Activated naive CD4-positive, alpha-beta T cell (primary cell): ENCODE measurements at places on chromosomes 3 and 15.
A peak's percentile ranks its signal among the peaks of the same experiment; 100 is the strongest.

GRCh38 chr3:9408061-9408460 lies 10.6 kb downstream of the SETD5 start:
- DNase-seq = no peak

DNA sequence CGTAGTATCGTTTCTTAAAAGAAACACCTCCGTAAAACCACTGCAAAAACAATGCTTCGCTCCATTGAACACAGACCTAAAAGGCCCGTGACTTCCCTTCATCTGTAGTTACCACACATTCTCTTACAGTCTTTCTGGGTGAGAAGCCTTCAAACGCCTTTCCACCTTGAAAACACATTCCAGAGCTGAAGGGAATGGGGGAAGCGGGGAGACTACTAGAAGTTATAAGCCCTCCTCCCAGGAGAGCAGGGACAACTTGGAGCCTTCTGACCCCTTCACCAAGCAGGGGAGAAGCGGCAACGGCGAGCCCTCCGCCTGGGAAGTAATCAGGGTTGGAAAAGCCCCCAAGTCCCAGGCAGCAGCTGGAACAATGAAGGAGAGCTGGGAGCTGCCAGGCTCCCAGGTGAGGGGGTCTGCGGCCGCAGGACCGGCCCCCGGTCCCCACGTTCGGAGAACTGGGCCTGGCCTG lies 461 bp downstream of the SECISBP2L start:
- DNase-seq = no peak

DNA sequence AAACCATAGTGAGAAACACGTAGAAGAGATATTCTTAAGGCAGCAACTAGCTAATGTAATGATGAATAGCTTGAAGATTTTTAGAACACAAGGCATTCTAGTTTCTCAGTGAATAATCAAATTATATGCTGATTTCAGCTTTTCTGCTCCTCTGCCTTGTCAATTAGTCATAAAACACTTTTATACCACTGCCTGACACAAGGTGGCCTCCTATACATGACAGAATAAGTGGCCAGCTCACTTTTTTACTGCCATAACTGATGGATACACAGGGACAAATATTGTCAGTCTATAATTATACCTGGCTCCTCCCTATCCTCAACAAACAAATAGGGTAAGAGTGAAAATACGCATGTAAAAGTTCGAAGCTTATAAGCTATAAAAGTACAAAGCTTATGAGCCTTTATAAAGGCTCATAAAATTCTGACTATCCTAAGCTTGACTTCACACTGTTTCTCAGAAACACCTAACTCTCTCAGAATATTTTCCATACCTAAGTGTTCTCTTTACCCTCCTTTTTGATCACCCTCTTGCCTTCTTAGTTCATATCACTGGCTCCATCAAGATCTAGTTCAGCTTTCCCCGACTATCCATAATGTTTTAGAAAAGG lies 81.6 kb downstream of the HERC1 start:
- no peak for DNase-seq

DNA sequence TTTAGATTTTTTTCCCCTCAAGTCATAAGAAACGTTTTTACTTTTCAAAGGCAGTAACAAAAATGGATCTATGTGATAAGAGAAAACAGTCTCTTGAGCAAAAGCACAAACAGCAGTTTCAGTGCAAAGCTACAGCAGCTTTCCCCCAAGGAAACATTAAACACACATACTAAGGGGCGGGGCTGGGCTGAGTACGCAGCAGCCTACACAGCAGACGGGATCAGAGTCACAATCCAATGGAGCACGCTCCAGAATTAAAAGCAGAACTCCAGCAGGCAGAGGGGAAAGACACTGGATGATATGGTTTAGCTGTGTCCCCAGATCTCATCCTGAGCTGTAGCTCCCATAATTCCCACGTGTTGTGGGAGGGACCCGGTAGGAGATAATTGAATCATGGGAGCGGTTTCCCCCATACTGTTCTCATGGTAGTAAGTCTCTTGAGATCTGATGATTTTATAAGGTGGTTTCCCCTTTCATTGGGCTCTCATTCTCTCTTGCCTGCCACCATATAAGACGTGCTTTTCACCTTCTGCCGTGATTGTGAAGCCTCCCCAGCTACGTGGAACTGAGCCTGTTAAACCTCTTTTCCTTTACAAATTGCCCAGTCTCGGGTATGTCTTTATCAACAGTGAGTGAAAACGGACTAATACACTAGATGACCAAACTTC lies 116.2 kb upstream of the SLCO3A1 start:
- DNase-seq = no peak

GRCh38 chr3:149299938-149300801 lies 33.3 kb downstream of the TM4SF18 start:
- DNase-seq = no peak

GRCh38 chr15:78077053-78077870 lies at the start of gene TBC1D2B:
Gene TBC1D2B (minus strand): TSS chr15:78077711. CDS start chr15:78077652, 59 bp downstream.
- peak; percentile 31 for DNase-seq

DNA sequence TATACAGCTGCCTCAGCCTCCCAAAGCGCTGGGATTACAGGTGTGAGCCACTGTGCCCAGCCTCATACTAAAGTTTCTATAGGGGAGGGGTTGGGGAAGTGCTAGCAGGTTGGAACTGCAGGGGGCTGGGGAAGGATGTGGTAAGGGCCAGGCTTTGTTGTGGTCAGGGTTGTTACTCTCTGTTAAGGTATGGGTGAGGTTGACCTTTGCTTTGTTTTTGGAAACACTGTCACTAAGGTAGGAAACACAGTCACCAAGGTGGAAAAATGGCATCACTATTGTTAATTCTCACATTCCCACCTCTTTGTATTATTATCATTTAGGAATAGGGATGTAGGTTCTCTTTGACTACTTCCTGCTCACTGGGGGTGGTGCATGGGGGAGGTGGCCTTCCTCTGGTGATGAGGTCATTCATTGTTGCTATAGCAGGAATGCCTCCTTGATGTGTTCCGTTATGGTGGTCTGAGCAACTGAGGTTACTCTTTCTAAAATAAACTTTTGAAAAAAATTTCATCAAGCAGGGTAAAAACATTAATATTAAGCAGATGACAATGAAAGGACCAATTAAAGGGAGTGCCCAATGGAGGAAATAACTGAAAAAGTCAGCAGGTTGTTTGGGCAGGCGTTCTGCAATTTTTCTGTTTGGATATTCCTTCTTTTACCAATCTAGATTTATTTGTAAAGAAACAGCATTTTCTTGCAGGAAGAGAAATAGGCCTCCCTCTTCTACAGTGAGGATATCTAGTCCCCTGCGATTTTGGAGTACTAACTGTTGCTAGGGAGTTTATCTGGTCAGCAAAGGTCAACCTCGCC lies 150.5 kb downstream of the WDR76 start:
- DNase-seq = no peak

GRCh38 chr15:81156324-81156723 lies 22.3 kb downstream of the CFAP161 start:
- DNase-seq = no peak

DNA sequence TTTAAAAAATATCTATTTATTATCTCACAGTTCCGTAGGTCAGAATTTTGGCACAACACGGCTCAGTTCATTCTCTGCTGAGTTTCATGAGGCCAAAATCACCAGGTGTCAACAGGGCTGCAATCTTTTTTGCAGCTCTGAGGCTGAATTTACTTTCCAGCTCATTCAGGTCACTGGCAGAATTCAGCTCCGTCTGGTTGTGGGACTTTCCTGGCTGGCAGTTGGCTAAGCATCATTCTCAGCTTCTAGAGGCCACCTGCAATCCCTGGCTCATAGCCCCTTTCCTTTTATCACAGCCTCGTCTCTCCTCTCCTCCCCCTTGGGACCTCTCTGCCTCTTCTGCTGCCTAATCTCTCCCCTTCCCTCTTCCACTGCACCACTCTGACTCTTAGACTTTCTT lies 174.0 kb upstream of the WNT5A start:
- no peak for DNase-seq

- DNase-seq = no peak
These were observed 13.3 kb upstream of the GREM1 start for GRCh38 chr15:32704395-32704981.

DNA sequence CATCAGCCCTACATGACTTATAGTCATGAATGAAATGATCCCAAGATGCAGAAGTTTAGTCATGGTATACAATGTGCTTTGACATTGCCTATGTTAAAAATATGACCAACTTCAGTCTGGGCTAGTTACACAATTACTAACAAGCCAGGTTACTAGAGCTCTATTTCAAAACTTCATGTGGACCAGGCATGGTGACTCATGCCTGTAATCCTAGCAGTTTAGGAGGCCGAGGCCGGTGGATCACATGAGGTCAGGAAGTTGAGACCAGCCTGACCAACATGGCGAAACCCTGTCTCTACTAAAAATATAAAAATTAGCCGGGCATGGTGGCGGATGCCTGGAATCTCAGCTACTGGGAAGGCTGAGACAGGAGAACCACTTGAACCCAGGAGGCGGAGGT lies 613.0 kb downstream of the CADM2 start:
- DNase-seq = no peak

DNA sequence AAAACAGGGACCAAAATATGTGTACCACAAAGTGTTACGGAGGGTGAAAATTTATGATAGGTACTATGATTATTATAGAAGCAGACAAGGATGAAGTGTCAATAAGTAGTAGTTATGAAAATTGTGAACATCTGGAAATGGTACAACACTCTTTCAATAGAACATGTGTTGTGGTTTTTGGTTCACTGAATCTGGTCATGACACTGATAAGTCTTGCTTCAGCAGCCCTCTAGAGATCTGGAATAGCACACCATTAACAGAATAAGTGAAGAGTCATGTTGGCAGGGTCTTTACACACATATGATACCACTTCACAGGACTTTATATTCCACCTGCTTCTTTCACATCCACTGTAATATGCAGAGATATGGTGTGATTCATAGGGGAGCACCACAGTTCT lies 985.2 kb upstream of the SEMA6D start:
- no peak for DNase-seq

DNA sequence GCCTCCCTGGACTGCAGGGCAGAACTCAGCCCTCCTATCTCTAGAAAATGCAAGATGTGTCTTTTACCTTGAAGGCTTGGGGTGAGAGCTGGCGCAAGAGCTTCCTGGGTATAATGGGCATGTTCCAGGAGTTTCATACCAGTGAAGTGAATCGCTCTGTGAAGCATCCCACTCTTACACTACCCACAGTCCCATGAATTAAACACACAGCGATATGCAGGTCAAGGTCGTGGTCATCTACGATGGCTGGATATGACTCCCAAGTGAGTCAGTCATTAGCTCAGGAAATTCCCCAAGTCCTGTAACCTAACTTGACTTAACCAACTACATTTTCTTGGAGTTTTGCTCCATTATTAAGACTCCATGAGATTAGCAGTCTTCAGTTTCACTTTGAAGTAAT lies 439.7 kb downstream of the NTRK3 start:
- no peak for DNase-seq

GRCh38 chr15:70264738-70265465 lies 167.2 kb upstream of the TLE3 start:
- DNase-seq = no peak

GRCh38 chr3:189192725-189193124 lies 21.0 kb downstream of the TPRG1 start:
- DNase-seq = no peak

DNA sequence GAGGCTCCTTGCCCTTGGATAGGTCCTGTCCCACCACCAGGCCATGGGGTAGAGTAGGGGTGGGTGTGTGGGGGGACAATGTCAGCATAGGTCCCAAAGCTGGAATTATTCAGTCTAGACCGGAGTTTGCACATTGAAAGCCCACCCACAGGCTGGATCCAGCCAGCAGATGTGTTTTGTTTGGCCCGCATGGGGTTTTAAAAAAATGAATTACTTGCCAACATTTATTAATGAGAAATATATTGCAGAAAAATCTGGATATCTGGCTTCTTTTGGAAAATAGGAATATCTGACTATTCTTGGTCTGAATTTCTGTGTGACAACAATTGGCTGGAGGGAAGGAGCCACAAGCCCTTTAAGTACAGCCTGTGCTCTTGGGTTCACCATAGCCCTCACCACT lies 17.3 kb upstream of the LRIG1 start:
- no peak for DNase-seq

DNA sequence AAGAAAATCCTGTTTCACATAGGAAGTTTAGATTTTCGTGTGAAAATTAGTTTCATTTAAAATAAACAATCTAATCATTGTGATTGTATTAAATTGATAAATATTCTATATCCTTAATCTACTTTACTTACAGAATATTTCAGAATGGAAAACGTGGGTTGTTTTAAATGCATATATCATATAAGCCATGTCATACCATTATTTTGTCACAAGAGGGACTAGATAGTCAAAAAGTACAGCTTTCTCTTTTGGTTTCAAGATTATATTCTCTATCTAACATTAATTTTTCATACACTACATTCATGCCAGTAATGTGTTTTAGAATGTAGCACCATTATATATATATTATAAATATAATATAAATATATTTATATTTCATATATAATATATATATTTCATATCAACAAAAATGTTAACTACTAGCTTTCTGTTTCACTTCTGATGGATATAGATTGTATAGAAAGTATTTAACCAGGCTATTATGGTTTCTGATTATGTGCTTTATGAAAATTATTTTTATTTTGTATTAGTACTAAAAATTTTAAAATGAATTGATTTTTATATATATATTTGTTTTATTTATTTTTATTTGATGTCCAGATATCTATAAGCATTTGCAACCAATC lies 45.3 kb downstream of the OSTN start:
- DNase-seq = no peak
